ENCODE measurements at places on chromosomes 3 and 15.

DNA sequence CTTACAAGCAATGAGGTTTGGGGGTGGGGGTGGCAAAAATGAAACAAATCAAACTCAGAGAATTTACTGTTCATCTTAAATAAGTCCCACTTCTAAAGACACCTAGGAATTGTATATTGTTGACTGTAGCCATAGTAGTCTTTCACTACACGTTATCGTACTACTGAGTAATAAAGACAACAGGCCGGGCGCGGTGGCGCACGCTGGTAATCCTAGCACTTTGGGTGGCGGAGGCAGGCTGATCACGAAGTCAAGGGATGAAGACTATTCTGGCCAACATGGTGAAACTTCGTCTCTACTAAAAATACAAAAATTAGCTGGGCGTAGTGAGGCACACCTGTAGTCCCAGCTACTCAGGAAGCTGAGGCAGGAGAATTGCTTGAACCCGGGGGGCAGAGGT lies 231.6 kb downstream of the CTNNB1 start:
- DNase-seq: no peak

GRCh38 chr3:184323696-184324095 lies 9.3 kb downstream of the EIF4G1 start:
- DNase-seq: no peak

DNA sequence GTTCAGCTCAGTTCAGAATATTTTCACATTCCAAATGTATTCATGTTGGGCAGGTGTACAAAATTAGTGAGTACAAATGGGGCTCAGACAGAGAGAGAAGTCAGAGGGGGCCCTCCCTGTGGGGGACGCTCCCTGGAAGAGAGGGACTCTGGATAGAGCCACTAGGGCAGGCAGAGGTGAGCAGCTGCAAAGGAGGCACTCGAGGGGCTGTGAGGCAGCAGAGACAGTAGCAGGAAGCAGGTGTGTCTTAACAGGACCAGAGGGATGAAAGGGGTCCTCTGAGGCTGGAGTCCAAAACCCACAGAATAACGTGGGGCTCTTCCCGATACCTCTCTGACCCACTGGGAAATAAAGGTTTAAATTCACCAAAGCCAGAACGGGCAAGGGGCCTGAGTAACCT lies 127.1 kb downstream of the MEGF11 start:
- DNase-seq: no peak

DNA sequence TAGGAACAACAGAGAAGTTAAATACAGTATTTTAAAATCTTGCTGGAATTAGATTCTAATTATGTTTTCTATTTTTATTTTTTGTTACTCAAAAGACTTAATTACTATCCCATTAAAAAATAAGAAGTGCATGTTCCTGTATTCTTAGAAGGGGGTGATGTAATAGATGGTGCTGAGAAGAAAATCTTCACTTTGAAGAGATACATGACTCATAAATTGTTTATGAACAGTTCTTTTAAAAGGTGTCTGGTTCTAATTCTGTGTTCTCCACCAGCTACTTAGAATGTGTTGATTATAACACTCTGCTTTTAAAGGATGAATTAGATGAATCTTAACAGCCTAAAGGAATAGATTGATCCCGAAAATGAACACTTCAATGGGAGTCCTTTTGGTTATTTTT lies 8.2 kb downstream of the RCN2 start:
- no peak for DNase-seq

- no peak for DNase-seq
Observed at GRCh38 chr3:153313302-153313965, 151.4 kb downstream of the RAP2B start.

- no peak for DNase-seq
Observed at GRCh38 chr3:98777801-98778220, 14.7 kb downstream of the ST3GAL6 start.

DNA sequence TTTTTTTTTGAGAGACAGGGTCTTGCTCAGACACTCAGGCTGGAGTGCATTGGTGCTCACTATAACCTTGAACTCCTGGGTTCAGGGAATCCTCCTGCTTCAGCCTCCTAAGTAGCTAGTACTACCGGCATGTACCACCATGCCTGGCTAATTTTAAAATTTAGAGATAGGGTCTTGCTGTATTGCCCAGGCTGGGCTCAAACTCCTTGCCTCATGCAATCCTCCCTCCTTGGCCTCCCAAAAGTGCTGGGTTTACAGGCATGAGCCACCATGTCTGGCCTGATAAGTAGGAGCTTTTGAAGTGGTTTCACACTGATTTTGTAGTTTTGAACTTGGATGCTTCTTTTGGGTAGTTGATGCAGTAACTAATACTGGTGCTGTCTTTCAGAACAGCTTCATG lies 7.8 kb downstream of the MAP2K1 start:
- DNase-seq: no peak

- DNase-seq: no peak
Observed at GRCh38 chr3:40185029-40185695, 124.3 kb upstream of the EIF1B start.

DNA sequence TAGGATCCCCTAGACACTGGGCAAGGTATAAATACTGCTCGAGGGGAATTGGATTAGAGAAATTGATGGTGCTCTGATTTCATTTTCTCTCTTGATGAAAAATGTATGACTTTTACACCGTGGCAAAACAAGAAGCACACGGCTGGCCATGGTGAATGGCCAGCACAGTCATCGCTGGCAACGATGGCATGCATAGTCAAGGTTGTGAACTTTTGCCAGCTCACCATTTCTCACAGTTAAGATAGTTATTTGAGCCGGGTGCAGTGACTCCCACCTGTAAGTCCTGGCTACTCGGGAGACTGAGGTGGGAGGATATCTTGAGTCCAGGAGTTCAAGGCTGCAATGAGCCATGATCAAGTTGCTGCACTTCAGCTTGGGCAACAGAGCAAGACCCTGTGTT lies 95.4 kb downstream of the HMG20A start:
- DNase-seq: no peak

DNA sequence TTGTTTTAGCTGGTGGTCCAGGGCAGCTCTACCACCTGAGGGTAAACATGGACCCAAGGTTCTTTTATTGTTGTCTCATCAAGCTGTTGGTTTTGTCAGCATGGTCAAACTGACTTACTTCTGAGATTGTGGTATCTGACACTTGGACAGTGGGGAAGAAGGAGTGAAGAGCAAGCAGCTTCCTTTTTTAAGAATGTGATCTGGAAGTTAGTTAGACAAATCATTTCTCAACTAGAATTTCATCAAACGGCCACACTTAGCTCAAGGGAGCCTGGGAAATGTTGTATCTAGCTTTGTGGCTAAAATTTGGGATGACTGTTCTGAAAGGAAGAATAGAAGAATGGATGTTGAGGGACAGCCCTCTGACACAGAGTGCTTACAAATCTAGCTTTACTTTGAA lies 215.2 kb downstream of the ZNF621 start:
- no peak for DNase-seq

GRCh38 chr15:100753503-100753902 lies 126.1 kb upstream of the ALDH1A3 start:
- DNase-seq: no peak

GRCh38 chr3:59632760-59633573 lies 583.1 kb upstream of the CFAP20DC start:
- no peak for DNase-seq

- DNase-seq: no peak
Observed at GRCh38 chr3:18409266-18409665, 15.9 kb downstream of the SATB1 start.

GRCh38 chr3:182309120-182309519 lies 484.2 kb upstream of the ATP11B start:
- DNase-seq: no peak

DNA sequence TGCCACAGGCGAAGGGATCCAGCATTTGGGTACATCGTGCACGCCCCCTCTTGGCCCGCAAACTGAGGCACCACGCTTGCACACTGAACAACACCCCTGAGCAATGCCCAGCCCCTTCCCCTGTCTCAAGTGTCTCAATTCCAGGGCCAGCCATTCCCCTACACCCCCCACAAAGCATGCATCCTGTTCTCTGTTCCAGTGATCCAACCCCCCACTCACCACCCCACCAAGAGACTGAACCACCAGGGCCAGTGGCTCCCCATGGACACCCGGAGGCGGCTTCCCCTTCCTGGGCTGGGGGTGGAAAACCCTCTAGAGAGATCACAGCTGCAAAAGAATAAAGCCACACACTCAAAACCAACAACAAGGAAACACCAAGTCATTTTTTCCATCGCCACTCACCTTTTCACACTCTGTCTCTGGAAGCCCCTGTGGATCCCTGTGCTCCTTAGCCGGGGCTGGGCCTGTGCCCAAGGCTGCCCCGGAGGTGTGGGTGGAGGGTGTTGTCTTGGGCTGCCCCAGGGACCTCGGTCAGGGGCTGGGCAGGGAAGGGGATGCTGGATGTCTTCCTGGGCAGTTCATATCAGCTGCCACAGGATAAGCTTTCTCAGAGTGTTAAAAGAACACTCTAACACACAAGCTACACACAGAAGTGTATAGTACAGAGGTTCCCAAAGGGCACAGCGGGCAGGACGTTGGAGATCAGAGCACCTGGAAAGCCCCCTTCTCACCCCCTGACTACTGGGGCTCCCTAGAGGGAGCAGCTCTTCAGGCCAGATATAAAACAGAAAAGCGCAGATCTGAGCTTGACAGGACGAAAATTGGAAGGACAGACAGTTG lies 92.5 kb downstream of the CHSY1 start:
- no peak for DNase-seq

GRCh38 chr3:87272718-87273341 lies 3.6 kb downstream of the POU1F1 start:
- DNase-seq: no peak

GRCh38 chr3:50627407-50628051 lies 10.6 kb downstream of the MAPKAPK3 start:
- DNase-seq: no peak

DNA sequence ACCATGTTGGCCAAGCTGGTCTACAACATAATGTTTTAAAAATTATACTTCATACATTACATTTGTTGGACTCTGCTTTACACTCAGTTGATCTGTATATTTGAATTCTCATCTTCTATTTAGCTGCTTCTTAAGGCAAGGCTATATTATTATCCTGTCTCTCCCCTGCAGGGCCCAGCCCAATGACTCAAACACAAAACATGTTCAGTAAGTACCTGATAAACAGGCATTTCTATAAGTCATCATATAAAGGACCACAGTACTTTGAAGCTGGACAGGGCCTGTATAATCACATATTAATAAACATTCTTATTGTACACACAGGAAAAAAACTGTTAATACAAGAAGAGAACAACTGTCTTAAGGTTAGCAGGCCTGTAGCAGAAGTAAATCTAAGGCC lies 36.2 kb downstream of the NGLY1 start:
- DNase-seq: no peak

GRCh38 chr15:74022706-74023470 lies 28.4 kb downstream of the PML start:
- no peak for DNase-seq

DNA sequence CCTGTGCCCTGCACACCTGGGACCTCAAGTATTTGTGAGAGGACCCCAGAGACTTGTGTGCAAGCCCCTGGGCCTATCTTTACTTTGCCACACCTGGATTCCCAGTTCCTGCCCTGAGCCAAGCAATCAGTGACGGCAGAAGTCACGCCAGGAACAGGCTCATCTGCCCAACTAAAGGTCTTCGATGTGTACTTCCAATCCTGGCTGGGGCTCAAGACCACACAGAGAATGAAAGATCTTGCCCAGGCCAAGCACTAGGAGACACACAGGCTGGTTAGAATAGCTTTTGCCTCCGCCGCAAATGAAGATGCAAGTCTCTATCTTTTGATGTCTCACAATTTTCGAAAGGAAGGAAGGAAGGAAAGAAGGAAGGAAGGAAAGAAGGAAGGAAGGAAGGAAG lies 228.8 kb downstream of the OCA2 start:
- no peak for DNase-seq

- no peak for DNase-seq
Observed at GRCh38 chr3:66492071-66492470, 8.8 kb downstream of the LRIG1 start.

DNA sequence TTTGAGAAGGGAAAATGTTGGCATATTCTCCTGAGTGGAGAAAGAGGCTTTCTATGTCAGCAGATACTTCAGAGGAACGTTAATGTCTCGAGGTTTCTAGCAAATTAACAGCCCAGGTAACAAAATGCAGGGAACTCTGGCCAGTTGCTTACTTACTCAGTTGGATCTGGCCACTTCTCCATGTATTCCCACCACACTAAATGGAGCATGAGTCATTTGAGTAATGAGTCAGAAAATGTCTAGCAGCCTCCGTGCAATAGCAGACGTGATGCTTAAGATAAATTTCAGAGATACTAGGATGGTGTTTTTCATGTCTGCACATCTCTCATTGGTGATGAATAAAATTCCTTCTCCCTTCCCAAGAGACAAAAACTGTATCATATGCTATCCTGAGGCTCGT lies 671.5 kb downstream of the FHIT start:
- DNase-seq: no peak

- no peak for DNase-seq
Observed at GRCh38 chr3:94481226-94481898, 418.5 kb downstream of the NSUN3 start.

Measured in stimulated activated CD4-positive, alpha-beta T cell treated with anti-CD3 and anti-CD28 coated beads, Interleukin-4, amount 100 ng/mL, for 48 hours (primary cell).